ENCODE measurements at places on chromosomes 2 and 18.

DNA sequence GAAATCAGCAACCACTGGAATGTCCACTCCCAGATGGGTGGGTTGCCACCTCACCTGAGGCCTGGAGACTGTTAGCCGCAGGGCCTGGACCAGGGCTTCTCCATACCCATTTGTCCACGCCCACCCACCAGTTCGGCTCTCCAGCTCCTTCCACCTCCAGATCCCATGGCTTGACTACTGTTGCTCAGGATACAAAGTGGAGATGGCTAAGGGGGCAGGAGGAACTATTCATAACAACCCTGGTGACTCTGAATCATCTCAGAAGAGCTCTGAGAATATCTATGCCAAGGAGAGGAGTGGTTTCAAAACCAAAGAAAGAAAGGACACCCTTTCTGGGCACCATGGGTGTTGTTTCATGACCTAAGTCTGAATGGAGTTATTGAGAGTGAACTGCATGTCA, 145.8 kb downstream of the LAMA3 start:
- no peak for DNase-seq

DNA sequence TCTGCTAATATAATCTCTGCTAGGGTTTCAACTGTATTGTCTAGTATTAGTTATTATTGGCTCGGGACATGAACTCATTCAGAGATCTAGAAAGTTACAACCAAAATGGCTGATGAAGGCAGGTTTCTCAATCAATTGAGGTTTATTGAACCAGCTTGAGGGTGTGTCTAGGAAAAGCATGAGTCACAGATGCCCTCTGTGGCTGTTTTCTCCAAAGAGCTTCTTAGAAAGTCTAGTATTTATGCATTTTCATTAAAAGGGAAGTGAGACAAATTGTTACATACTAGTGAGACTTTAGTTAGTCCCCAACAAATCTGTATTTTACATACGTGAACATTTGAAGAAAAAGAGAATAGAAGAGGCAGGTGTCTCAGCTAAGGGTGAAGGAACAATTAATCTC, 23.0 kb upstream of the RTTN start:
- DNase-seq: no peak

DNA sequence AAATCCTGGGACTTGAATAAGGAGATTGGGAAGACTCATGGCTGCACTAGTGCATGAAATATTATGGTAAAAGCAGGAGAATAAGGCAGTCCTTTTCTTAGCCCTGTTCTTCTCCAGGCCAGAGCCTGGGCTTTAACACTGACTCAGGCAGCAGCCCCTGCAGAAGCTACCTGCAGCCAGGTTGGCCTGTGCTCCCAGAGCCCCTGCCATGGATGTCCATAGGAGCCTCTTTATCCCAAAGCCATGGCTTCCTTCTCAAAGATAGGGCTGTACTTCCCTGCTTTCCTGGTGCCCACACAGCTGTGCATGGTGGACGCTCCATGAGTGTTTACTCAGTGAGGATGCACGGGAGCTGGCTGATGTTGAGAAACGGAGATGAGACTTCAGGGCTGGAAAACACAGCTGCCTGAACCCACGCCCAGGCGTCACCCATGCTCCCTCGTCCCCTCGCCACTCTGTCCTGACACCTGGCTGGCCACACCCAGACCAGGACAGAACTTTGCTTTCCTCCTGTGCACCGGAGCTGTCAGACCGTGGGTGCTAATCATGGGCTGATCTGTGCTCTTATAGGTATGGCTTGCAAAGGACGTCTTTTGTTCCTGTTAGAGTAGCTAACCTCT, 135.5 kb downstream of the GLI2 start:
- no peak for DNase-seq

DNA sequence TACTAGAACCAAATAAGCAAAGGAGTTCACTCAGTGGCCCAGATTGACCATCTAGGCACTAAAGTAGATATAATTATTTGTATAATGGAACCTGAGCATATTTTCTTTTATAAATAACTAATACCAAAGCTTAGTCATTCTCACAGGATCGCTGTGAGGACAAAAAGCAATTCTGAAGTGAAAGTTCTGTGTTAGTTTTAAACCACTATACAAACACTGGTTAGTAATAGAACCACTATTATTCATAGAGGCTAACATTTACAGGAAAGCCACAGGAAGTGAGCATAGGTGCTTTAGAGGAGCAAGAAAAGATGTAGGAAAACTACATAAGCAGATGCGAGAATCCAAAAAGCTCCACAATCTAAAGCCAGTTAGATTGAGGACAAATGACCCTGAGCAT, 364.7 kb downstream of the XIRP2 start:
- no peak for DNase-seq

DNA sequence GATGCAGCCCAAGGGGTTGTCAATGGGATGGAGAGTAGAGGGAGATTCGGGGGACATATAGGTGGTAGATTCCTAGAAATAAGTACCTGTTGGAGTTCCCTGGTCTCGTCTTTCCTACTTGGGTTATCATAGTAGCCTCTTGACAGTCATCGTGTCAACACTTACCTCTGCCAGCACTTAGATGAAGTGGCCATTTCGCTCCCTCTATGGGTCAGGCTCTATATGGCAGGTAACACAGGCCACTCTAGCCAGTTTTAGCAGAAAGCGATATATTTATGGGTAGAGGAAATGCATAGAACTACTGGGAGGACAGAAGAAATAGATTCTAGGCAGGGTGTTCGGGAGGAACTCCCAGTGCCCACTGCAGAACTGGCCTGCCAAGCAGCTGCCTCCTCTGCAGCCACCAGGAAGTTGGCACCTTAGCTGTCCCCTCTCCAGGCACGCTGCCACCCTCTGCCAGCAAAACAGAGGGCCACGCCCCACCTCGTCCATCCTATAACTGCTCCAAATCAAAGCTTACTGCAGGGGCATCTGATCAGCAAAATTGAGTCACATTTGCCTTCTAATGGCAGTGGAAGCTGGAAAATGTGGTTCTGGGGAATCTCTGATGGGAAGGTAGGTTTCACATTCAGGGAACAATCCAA, 181.3 kb downstream of the INSIG2 start:
- no peak for DNase-seq

- DNase-seq: no peak
These were observed 183.9 kb upstream of the ST6GAL2 start for GRCh38 chr2:107069890-107070289.

DNA sequence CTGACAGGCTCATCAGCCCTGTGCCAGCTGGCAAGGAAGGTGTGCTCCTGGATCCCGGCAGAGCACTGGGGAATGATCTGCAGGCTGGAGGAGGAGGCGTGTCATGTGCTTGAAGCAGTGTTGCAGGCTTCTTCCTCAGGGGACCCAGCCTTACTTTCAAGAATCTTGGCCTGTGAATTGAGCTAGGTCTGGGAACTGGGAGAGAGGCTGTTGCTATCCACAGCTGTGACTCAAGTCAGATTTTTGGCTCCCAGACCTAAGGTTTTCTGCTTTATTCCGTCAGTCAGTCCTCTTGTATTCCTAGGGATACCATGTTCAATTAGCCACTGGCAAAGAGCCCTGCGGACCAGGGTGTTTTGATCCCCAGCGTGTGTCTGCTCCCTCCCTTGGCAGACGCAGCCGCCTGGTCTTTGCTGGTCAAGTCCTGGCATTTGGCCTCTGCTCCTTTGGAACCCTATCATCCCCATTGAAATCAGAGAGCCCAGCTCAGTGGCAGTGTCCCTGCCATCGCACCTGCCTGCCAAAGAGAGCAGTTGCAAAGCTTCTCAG, 32.4 kb downstream of the ASB1 start:
- DNase-seq: no peak

- DNase-seq: no peak
These were observed 321.8 kb downstream of the ZEB2 start for GRCh38 chr2:144198116-144198515.

- no peak for DNase-seq
These were observed 14.6 kb downstream of the ITGA4 start for GRCh38 chr2:181471783-181472182.

DNA sequence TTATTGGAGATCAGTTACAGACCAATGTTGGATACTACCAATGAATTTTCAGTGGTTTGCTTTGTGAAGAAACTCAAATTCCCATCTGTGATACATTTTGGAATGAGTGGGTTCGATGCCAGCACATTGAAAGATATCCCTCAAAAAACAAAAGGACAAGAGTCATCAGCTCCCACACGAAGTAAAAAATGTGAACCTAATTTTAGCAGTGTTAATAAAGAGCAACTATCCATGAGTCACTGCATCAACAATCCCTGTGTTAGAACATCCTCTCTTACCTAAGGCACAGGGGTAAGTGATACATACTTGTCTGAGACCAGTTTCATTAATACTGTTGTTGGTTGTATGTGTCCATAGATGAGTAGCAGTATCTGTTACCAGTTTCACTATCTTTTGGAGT, 551.8 kb upstream of the SOX11 start:
- DNase-seq: no peak

GRCh38 chr18:27674411-27674810, 489.3 kb upstream of the CHST9 start:
- no peak for DNase-seq

DNA sequence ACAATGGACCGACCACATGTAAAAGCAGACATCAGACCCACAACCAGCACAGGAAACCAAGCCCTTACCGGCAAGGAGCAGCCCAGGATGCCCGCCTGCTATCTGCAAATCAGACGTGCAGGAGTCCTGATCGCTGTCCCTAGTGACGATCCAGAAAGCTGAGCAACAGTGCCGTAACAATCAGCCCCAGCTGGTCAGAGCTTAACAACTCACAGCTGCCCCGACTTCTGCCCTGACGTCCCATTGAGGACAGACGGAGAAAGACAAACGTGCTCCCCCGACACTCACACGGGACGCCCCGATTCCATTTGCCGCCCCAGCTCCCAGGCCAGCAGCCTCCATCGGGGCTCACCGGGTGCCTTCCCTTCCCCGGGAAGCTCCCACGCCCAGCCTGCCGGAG, 39.8 kb upstream of the PXDN start:
- no peak for DNase-seq

- DNase-seq: no peak
These were observed 8.0 kb upstream of the SERTAD2 start for GRCh38 chr2:64661741-64662169.

DNA sequence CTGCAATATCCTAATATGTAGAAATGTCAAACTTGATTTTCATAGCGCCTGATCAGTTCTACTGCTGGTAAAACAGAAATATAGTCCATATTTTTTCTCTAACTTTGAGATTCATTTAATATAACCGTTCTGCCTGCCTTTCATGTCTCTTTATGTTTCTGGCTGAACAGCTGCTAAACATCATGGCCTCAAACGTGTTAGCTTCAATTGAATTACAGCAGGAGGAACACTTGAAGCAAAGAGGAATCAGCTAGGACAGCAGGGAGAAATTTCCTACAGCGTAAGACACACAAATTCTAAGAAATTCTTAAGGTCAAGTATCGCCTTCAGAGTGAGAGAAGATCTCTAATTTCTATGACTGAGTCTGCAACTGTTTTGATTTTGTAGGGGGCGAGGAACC, 433.2 kb downstream of the FBXO15 start:
- no peak for DNase-seq

- DNase-seq: no peak
These were observed 4.5 kb downstream of the NRXN1 start for GRCh38 chr2:51027442-51027841.

DNA sequence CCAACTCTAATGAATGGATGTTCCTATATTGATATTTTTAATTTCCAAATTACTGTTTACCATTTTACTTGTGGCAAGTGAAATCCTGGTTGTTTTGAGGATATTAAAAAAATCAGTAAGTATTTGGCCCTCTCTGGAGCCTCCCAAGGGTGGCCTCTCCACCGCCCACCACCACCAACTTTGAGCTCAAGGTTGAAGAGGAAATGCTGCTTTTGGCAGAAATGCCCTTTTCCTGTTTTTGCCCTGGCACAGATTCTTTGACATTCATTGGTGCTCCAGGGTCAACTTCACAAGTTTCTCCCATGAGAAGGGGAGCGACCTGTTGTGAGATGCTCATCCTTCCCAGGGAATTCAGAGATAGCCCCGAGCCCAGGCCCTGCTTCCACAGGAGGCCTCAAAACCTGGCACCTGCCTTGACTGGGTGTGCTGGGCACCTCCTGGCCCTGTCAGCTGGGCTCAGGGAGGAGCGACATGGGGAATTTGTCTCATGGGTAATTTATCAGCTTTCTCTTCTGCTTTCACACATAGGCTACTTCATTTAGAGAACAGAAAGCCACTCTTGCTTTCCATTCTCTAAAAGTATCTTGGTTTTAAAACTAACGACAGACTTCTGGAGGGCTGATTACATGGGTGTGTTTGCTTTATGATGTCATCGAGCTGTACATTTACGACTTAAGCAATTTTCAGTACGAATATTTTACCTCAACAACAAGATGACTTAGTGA, 6.9 kb downstream of the CD8A start:
- DNase-seq: no peak

GRCh38 chr2:37454851-37455762, 110.7 kb downstream of the QPCT start:
- no peak for DNase-seq

- no peak for DNase-seq
These were observed 5.1 kb downstream of the COMMD1 start for GRCh38 chr2:61910603-61911002.

DNA sequence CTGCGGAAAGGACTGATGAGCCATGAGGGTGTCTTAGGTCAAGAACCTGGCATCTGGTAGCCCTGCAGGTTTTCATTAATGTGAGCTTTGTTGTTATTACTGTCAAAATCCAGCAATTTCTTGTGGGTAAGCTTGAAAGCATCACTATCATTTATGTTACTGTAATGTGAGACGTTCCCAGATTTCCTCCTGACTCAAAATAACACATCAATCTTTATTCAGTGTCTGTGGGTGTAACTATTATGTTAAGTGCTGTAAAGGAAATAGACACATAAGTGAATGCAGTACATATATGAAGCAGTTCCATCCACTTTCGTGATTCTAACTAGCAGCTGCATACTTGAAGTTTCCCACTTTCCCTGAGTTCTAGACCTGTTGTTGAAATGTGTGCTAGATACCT, 89.8 kb downstream of the FHOD3 start:
- no peak for DNase-seq

GRCh38 chr18:46096651-46097300, 1.3 kb downstream of the ATP5F1A start:
- DNase-seq: no peak

GRCh38 chr2:188678882-188679281, 295.3 kb upstream of the COL3A1 start:
- DNase-seq: no peak

- DNase-seq: no peak
These were observed 3.1 kb downstream of the RBKS start for GRCh38 chr2:27887111-27887510.

- DNase-seq: no peak
These were observed 149.3 kb downstream of the GALNT1 start for GRCh38 chr18:35730691-35731370.

DNA sequence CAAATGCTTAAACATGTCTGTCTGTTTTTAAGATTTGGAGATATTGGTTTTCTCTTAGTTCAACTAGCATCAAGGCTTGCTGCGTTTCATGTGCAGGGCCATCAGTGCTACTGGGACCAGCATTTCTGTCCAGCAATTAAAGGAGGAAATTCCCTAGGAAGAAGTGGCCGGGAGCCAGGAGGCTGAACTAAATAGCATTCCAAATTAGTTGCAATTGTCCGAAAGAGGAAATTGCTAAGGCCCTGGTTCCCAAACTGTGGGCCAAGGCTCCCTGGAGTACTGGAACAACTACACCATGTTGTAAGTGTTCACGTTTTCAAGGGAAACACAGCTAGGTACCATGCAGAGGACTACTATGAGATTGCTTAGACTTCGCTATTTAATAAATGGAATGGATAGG, 257.9 kb downstream of the PTPRM start:
- no peak for DNase-seq

All from stimulated activated CD8-positive, alpha-beta memory T cell treated with anti-CD3 and anti-CD28 coated beads, Interleukin-4, amount 100 ng/mL, for 1 hour (primary cell).